ENCODE measurements at places on chromosomes 4 and X.

DNA sequence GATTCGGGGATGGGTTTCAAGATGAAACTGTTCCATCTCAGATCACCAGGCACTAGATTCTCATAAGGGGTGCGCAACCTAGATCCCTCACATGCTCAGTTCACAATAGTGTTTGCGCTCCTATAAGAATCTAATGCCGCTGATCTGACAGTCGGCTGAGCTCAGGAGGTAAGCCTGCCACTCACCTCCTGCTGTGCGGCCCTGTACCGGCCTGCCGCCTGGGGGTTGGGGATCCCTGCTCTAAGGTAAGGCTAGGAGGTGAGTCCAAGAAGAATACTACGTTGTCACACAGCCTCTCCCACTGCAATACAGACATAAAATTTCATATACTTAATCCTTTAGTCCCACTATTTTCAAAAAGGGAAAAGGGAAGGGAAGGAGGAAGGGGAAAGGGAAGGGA, 213.4 kb upstream of the HCCS start:
- no peak for DNase-seq

DNA sequence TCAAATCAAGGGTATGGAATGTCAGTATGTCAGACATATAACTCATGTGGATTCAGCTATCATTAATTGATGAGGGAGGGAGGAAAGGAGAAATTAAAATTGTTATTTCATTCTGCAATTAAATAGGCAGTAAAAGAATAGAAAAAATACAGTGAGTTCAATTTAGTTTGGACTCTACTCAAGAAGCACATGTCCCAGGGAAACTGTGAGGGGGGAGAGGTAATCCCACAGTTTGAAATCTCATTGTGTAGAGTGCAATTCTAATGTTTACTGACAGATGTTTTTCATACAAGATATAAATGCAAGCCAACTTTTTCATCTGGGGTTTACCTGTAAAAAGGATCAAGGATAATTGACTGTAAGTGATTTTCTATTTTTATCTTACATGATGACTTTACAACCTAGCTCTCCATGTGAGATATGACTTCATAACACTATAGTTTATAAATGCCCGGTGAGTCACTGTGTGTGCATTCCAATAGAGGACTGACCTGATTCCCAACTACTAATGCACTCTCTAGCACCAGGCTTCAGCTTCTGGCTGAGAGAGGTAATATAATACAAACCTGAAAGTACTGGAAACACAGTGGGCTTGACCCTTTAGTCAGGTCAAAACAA, 35.2 kb upstream of the SCD5 start:
- no peak for DNase-seq

DNA sequence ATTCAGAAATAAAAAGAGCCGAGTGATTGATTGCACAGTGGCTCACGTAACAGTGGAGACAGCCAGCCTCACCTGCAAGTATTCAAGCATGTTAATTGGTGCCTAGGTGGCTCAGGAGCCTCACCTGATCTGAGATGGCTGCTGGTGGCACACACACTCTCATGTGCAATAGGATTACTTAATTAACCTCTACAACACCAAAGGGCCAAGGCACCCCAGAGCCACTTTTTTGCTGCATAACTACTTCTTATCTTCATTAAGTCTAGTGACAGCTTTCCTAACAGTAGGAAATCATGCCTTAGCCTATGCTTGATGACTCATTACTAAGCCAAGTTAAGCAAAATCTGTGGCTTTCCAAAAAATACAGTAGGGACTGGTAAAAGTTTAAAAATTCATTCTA, 117.3 kb upstream of the NOCT start:
- DNase-seq: no peak

- DNase-seq: no peak
Observed at GRCh38 chrX:1592470-1593142, 1.2 kb downstream of the AKAP17A start.

DNA sequence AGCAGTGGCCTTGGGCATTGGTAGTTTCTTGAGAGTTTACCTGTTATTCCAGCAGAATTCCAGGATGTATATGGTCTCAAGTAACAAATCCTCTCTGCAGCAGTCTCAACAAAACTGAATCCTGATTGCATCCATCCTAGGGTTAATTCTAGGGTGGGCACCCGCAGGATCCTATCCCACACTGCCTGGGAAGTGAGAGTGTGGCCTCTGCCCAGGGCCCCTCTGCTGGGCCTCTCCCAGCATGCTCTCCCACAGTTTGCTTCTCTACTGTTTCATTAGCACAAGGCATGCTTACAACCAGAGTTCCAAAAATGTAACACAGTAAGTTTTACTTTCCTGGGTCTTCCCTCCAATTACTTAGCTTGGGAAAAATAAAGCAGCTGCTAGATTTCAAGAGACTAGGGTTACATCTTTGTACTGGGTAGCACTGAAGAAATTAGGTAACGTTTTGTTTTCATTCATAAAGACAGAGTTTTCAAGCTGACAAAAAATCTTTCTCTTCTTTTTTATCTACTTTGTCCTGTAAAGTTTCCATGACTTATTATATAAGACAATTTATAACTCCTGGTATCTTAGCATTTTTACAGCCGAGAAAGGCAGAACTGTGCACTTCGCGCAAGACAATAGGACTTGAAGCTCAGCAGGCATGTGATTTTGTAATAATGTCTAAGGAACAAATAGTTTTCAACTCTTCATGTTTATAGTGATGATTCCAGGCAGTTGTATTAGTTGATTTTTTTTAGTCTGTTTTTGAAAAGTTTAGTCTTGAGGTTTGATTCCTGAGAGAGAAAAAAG, 131.2 kb upstream of the PCDH18 start:
- DNase-seq: no peak

- no peak for DNase-seq
Observed at GRCh38 chr4:173543266-173543665, 13.2 kb upstream of the HAND2 start.

DNA sequence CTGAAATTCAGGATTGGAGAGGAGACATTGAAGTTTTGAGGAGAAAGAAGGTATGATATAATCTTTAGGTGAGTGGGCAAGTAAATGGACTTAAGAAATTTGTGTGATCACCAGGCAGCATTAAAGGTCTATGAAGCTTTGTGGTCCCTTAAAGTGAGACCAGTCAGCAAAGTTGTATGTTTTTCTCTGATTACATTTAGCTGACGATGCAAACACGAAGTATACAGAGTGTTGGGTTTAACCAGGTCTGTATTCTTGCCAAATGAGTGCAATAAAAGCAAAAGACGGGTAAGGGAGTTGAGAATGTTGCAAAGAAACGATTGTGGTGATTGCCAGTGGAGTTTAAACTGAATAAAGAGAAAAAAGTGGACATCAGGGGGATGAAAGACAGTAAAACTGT, 11.6 kb upstream of the YIPF6 start:
- DNase-seq: no peak

All from right atrium auricular region (tissue), 2 donors.